CD4-positive, alpha-beta T cell treated with Interleukin-12 subunit alpha and Interleukin-12 subunit beta, for 1 hour (primary cell): ENCODE measurements at places on chromosomes 11 and 22.

- DNase-seq, result no peak
Observed at GRCh38 chr11:68255526-68255925, 16.2 kb downstream of the C11orf24 start.

- DNase-seq, result no peak
Observed at GRCh38 chr11:3164552-3165151, 458 bp downstream of the OSBPL5 start.

DNA sequence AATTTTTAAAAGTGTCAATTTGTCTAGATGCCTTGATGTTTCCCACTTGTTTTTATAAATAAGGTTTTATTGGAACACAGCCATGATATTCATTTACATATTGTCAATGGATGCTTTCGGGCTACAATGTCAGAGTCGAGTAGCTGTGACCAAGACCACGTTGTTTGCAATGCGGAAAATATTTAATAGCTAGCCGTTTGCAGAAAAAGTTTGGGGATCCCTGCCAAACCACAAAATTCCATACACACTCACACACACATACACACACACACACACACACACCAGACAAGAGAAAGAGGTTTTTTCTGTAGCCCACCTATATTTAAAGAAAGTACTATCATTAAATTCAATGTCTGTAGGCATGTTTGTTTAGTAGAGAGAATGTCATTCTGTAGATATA, 58.3 kb downstream of the TYR start:
- DNase-seq, result no peak

GRCh38 chr11:3015796-3016195, 23.7 kb upstream of the NAP1L4 start:
- DNase-seq, result no peak

- peak; percentile 79 for DNase-seq
Observed at GRCh38 chr11:67504950-67505581, at the start of gene PITPNM1. PITPNM1 (minus strand) TSS chr11:67505363; CDS start chr11:67504180, 1,183 bp downstream.

DNA sequence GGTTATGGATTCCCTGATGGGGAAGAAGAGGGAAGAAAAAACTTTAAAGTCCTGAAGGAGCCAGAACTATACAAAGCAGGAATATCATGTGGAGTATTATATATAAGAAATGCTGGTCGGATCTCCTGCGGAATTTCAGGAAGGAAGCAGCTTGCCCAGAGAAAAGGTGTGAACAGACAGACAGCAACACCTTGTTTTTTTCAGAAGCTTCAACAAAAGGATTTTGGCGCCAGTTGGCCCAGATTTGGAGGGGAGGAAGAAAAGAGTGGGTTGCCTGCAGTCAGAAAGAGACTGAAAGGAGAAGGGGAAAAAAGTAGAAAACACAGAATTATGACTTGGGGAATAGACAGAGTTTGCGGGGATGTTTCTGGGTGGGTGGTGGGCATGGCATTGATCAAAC, 45.2 kb downstream of the SEZ6L start:
- no peak for DNase-seq

GRCh38 chr11:17846852-17847453, 112.4 kb downstream of the KCNC1 start:
- DNase-seq, result no peak

GRCh38 chr11:104200688-104201087, 36.7 kb upstream of the PDGFD start:
- DNase-seq, result no peak

DNA sequence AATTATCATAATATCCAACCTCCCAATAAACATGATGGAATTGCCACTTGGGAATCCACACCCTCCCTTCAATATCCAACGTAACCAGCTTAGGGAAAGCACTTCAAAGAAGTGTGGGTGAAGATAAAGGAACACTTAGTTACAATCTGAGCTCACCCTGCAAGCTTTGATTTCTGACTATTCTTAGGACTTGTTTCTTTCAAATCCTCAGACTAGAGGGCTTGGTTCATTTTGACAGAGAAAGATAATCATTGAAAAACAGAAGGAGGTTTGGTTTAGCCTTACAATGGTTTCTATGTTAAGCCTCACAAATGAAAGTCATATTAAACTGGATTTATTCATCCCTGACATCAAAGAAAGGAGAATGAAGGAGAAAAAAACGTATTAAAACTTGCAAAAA, 57.9 kb upstream of the SYT13 start:
- DNase-seq, result no peak

GRCh38 chr11:125274774-125275173, 110.2 kb downstream of the PKNOX2 start:
- no peak for DNase-seq

GRCh38 chr11:49302360-49302759, 94.0 kb upstream of the FOLH1 start:
- no peak for DNase-seq

DNA sequence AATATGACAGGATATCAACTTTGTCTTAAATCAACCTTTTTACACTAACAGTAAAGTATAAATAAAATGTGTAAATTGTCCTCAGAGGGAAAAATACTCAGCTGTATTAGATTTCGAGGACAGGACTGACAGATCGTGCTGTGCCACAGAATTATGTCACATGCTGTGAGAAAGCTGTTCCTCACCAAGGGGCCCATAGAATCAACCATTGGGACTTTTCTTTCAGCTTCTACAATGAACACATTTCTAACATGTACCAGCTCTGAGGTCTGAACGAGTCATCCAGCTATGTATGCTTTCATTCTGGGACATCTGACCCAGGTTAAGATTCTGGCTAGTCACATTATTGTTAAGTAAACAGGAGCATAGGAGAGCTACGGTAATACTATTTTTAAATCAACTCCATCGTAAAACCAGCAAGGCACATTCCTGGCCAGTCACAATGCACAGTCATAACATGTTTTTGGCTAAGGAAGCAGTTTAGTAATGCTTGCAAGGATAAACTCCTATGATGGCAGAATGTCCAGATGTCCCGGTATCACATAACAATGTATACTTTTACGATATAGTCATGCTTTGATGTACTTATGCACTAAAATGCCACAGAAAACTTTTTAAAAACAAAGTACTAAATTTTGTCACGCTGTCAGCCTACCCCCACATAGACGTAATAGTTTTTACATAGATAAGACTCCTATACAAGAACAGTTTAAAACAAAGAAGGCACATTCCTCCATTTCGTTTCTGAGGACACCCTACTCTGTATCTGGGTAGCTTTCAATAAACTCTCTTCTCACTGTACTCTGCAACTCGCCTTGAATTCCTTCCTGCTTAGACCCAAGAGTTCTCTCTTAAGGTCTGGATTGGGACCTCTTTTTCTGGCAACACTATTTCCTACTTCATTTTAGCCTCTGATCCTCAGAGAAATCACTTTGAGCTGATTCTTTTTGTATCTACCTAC, 27.4 kb downstream of the ZNF214 start:
- no peak for DNase-seq

GRCh38 chr11:29485641-29486040, 531.2 kb downstream of the KCNA4 start:
- DNase-seq, result no peak

GRCh38 chr22:30186041-30186440, 60.5 kb downstream of the LIF start:
- no peak for DNase-seq

- DNase-seq, result no peak
Observed at GRCh38 chr11:112727341-112727841, 233.8 kb upstream of the NCAM1 start.
